Activated T-helper 1 cell treated with anti-CD3 and anti-CD28 coated beads, Interleukin-2, amount 50 U/mL, for 16 hours (primary cell): ENCODE measurements at places on chromosomes 5 and 9.

- DNase-seq = no peak
Observed at GRCh38 chr5:159768243-159768642, 148.0 kb upstream of the ADRA1B start.

DNA sequence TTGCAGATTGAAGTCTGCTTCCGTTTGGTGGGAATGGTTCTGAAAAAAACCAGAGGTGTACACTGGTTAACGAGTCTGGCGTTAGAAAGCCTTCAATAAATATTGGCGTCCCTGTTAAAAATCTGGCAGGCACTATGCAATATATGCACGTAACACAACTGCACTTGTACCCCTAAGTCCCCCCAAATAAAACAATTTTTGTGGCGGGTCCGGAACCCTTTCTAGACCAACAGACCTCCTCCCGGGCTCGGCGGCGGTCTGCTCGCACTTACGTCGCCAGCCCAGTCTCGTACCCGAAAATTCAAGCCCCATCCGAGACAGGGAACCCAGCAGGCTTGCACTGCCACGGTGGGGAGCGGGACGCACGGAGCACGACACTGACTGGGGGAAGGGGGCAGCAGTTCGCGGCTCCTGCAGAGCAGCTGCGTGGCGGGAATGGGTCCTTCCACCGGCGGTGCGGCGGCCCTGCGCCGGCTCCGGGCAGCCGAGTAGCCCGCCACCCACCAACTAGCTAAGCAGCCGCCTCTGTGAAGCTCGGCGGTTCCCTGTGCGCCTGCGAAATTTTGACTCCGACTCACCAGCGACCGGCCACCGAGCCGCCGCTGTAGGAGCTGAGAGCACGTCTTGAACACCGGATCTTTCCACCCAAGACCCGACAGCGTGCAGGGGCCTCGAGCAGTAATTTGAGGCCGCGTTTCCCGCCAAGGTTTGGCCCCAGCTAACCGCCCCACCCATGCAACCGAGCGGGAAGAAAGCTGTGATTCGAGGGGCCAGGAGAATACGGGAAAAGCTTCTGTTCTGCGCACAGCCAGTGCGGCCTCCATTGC is 3.9 kb downstream of the MCIDAS start:
- no peak for DNase-seq

DNA sequence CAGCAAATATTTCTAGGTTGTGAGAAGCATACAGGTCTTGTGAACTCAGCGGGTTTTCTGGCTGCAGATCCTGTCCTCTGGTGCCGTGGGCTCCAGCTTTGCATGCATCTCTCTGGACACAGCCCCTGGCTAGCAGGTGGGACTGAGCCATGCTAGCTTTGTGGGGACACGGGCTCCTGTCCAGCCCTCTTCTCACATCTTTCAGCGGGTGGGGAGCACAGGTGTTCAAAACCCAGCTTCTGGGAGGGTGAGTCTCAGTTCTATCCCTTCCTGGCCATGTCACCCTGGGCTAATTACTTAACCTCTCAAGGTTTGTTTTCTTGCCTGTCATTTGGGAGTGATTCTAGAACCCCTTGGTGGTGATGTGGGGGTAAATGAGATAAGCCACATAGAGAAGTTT is 162.3 kb downstream of the ICE1 start:
- no peak for DNase-seq

- DNase-seq = no peak
Observed at GRCh38 chr5:127423173-127423798, 94.2 kb upstream of the PRRC1 start.

GRCh38 chr5:67978171-67978570 is 237.4 kb upstream of the PIK3R1 start:
- no peak for DNase-seq

GRCh38 chr9:71908825-71909224 is 2.2 kb downstream of the ABHD17B start:
- DNase-seq = no peak

DNA sequence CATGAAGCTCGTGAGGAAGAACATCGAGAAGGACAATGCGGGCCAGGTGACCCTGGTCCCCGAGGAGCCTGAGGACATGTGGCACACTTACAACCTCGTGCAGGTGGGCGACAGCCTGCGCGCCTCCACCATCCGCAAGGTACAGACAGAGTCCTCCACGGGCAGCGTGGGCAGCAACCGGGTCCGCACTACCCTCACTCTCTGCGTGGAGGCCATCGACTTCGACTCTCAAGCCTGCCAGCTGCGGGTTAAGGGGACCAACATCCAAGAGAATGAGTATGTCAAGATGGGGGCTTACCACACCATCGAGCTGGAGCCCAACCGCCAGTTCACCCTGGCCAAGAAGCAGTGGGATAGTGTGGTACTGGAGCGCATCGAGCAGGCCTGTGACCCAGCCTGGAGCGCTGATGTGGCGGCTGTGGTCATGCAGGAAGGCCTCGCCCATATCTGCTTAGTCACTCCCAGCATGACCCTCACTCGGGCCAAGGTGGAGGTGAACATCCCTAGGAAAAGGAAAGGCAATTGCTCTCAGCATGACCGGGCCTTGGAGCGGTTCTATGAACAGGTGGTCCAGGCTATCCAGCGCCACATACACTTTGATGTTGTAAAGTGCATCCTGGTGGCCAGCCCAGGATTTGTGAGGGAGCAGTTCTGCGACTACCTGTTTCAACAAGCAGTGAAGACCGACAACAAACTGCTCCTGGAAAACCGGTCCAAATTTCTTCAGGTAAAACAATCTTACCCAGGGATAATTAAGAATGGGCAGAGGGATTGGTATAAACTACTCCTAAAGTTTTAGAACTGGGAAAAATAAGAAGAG is 12.9 kb downstream of the ITGA1 start:
- peak; percentile 12 for DNase-seq

- DNase-seq = no peak
Observed at GRCh38 chr5:107285772-107286171, 385.0 kb downstream of the EFNA5 start.

GRCh38 chr5:53730943-53731342 is 170.5 kb downstream of the NDUFS4 start:
- no peak for DNase-seq

DNA sequence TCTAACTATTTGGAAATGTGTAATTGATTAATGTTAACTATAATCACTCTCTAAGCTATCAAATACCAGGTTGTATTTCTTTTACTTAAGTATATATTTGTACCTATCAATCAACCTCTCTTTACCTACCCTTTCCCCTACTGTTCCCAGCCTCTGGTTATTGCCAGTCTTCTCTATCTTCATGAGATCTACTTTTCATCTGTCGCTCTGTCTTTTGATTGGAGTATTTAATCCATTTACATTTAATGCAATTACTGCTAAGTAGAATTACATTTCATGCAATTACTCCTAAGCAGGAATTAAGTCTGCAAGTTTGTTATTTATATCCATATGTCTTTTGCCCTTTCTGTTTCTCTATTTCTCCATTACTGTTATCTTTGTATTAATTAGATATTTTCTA is 148.1 kb downstream of the MAT2B start:
- no peak for DNase-seq

DNA sequence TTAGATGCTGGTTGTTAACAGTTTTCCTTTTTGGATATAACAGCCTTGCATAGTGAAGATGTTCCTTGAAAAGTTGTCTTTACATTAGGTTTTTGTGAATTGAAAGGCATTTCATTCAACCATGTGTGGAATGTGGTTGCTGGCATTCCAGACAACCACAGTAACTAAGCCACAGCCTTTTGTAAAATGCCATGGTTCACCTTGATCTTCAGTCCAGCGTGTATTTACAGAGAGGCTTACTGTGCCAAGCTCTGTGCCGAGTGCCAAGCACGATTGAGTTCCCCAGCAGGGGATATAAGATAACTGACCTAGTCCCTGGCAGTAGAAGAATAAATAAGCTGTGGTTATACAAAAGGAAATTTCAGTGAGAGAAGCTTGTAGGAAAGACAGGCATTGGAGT is 4.9 kb downstream of the EXOSC2 start:
- DNase-seq = no peak

GRCh38 chr5:78245136-78245535 is 49.4 kb downstream of the AP3B1 start:
- no peak for DNase-seq

GRCh38 chr5:157820593-157821252 is 38.2 kb downstream of the CLINT1 start:
- DNase-seq = no peak

- no peak for DNase-seq
Observed at GRCh38 chr9:26773056-26773455, 119.5 kb downstream of the CAAP1 start.

DNA sequence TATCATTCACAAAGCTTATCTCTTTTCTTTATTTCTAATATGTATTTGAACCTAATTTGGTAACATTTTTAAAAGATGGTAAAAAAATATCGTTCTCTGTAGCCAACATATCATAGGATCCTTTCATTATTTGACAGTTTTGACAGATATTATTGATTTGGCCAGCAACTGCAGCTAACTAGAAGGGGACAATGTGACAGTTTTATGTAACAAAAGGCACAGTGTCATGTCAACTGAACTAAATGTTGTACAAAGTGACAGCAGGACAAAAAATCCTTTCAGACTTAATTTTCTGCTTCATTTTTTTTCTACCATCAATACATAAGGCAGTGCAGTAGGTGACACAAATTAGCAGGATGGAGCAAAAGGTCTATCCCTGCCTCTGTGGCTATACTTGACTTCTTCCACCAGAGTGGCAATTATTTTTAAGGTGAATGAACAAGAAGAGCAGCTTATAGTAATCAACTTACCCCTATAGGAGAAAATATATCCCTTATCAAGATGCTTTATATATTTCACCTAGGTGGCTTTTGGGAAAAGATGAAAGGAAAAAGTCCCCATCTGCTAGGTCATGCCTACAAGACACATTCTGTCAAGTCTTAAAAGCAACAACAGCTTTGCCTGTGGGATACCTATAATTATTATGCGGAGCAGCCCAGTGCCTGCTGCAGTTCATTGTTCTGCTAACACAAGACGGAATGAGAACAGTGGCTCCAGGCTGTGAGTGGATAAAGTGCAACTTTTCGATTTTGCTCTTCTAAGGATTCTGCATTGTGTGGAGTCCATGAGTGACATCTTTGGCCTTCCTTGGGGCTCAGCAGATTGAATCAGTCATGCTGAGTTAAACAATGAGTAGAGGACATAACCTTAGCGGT is 694.9 kb downstream of the ISL1 start:
- DNase-seq = no peak

DNA sequence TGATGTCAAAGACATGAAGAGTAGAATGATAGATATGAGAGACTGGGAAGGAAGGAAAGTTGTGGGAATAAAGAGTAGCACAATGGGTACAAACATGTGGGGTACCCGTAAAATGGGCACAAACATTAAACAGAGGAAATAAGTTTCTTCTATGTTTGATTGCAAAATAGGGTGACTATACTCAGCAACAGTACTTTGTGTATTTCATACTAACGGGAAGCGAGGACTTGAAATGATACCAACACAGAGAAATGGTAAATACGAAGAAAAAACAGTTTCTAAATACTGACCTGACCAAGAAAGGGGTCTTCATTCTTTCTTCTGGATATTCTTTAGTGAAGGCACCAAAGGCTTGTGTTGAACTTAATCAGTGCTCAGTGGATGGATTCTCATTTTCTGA is 31.1 kb downstream of the ATP6V0E1 start:
- DNase-seq = no peak

GRCh38 chr5:135452321-135453030 is at the start of gene TIFAB:
TSS of gene TIFAB (minus strand) at chr5:135452351. CDS start at chr5:135449939, 2,412 bp downstream.
- DNase-seq = no peak

DNA sequence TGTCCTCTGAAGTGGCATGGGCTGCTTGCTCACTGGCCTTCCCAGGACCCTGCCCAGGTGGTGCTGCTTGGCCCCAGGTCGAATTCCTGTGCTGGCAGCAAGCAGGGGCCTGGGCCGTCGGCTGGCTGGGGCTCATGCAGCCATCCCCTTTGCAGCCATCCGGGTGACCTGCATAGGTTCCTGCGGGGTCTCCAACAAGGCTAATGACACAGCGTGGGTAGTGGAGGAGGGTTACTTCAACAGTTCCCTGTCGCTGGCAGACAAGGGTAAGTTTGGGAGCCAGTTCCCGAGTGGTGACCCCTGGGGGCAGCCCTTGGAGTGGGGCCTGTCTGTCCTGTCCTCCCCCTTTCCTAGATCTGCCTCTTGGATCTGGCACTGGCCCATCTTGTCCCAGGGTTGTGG is 6.1 kb upstream of the EHMT1 start:
- no peak for DNase-seq

DNA sequence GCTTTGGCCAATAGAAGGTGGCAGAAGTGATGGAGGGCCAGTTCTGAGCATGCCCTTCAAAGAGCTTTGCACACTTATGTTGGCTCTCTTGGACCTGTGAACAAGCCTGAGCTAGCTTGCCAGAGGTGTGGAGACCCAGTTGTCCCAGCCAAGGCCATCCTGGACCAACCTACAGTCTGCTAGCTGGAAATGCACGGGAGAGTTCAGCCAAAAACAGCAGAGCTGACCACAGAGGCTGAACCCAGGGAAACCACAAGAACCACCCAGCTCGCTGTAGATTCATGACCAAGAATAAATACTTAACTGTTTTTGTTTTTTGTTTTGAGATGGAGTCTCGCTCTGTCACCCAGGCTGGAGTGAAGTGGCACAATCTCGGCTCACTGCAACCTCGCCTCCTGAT is 65.4 kb upstream of the HAND1 start:
- no peak for DNase-seq

GRCh38 chr9:114804505-114804904 is 1.3 kb downstream of the TNFSF15 start:
- no peak for DNase-seq

DNA sequence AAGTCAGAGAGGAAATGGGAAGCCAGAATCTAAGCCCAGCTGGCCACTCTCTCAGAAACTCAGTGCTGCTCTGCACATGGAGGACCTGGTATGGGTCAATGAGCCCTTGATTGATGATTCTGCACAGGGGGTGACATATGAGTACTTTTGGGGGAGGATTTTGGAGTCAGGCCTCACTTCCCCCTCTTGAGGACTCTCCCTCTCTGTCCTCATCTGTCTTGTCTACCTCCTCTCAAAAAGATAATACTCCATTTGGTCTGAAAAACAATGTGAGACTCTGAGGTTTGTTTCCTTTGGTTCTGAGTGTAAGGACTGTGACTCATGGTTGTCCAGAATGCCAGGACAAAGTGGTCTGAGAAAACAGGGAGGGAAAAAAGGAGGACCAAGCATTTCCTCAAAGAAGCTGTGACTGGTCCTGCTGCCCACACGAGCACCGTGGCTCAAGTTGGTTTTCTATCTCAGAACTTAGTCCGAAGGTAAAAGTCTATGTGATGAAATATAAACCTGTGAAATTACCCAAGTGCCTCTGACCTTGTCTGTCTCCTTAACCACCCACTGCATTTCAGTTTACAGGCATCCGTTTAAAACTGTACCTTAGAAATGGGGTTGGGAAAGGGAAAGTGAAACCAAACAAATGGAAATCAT is 11.1 kb downstream of the TTC39B start:
- DNase-seq = no peak
